GM12878 (cell line): ENCODE measurements at places on chromosomes 6 and 20. TPM values are rescaled to one million over a fixed set of nuclear protein-coding genes. Genes with fewer than 3 reads are reported as not detected.

CALHM5 gene
- polyA plus RNA-seq, result not detected in 2 replicates

C2 gene
- polyA plus RNA-seq, result not detected in 2 replicates

CYP21A2 gene
- polyA plus RNA-seq, result not detected in 2 replicates

ZNF391 gene
- 1.2 and 1.9 TPM in 2 replicates for polyA plus RNA-seq

TINAG gene
- polyA plus RNA-seq, result 0.28 and 0.39 TPM in 2 replicates

KIFC1 gene
- polyA plus RNA-seq, result 22.6 and 26.3 TPM in 2 replicates

CDSN gene
- polyA plus RNA-seq, result not detected in 2 replicates
